AG09319 (cell line): ENCODE measurements at places on chromosomes 2 and 18.
A peak's percentile ranks its signal among the peaks of the same experiment; 100 is the strongest.

DNA sequence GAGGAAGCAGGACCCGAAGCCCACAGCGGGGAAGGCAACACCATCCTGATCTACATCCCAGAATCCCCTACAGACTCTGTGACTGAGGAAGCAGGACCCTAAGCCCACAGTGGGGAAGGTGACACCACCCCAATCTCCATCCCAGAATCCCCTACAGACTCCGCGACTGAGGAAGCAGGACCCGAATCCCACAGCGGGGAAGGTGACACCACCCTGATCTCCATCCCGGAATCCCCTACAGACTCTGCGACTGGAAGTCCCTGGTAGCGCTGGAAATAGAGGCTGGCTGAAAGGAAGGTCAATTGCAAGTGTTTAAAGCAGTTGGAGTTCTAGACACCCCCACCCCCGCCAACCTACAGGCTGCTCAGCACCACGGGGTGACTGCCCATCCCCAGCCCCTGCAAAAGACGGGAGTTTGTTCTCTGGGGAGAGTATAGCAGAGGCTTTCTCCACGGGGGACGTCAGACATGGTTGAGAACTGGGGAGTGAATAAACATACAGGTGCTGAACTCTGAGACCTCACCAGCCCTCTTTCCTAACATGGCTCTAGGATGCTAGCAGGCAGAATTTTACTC lies 21.0 kb downstream of the CIB4 start:
- no peak for DNase-seq

DNA sequence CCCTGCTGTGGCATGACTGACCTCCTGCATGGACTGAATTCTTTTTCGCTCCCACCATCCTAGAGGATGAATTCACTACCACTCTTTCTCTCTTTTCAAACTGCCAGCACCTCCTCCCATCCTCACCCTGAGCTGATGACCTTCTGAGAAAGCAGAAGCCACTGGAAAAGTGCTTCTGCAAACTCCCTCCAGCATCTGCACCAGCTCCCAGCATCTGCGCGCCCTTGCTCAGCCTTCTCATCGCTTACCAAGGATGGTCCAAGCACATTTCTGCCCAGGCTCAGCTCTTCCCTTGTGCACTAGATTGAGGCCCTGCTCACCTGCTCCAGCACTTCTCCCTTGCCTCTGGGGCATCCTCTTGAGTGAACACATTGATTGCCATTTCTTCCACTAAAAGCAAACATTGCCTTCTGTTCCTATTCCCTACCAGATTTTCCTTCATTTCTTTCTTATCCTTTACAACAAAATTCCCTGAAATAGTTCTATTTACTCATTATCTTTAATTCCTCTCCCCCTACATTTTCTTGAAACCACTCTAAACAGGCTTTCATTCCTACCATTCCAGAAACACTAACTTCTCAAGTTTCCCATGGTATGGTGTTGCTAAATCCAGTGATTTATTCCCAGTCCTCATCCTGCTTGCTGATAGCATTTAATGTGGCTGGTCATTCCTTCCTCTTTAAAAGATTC lies 42.7 kb upstream of the IL1RL1 start:
- peak; percentile 30 for DNase-seq

- no peak for DNase-seq
Measured at GRCh38 chr2:107308835-107309234, 422.9 kb upstream of the ST6GAL2 start.

DNA sequence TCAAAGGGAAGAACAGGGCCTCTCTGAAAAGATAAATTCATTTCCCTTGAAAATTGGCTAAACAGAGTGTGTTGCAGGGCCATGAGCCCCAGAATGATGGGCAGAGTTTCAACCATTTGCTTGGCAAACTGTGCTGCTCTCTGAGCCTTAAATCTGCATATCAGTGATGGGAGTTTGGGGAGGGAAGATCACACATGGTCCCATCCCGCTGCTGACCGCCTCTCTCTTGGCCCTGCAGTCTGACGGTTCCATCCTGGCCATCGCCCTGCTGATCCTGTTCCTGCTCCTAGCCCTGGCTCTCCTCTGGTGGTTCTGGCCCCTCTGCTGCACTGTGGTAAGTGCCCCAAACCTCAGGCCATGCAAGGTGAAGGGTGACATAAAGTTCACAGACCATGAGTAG lies 139.0 kb downstream of the ANTXR1 start:
- DNase-seq: no peak

- no peak for DNase-seq
Measured at GRCh38 chr2:176161825-176162626, 4.9 kb downstream of the HOXD3 start.

- no peak for DNase-seq
Measured at GRCh38 chr2:127404466-127405254, 13.6 kb upstream of the PROC start.

GRCh38 chr2:206642075-206643025 lies at the start of gene FAM237A:
TSS of gene FAM237A (plus strand) at chr2:206642487. CDS start at chr2:206644237, 1,750 bp downstream.
- DNase-seq: peak; percentile 16

DNA sequence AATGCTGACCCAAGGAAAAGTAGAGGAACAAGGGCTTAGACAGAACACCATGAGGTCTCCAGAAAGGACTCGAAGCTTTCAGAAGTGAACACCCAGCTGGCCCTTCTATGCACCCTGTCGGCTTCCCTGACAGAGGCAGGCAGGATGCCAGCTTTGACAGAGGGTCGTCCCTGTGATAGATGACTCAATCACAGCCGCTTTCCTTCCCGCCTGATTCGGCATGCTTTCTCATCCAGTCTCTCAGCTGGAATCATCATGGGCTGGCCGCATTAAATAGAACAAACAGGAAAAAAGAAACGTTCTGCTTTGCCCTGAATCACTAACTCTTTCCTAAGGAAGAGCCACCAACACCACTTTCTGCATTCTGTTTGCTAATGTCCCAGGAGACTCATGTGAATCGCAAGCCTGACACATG lies 140.3 kb upstream of the RAB12 start:
- no peak for DNase-seq

- DNase-seq: no peak
Measured at GRCh38 chr2:216107760-216108159, 1.4 kb upstream of the XRCC5 start.

GRCh38 chr2:143841935-143842334 lies 678.0 kb downstream of the ZEB2 start:
- DNase-seq: no peak
